T-helper 9 cell (primary cell): ENCODE measurements at places on chromosomes 16 and 17.

GRCh38 chr17:47869114-47869513 is 18.2 kb upstream of the SP6 start:
- no peak for DNase-seq

DNA sequence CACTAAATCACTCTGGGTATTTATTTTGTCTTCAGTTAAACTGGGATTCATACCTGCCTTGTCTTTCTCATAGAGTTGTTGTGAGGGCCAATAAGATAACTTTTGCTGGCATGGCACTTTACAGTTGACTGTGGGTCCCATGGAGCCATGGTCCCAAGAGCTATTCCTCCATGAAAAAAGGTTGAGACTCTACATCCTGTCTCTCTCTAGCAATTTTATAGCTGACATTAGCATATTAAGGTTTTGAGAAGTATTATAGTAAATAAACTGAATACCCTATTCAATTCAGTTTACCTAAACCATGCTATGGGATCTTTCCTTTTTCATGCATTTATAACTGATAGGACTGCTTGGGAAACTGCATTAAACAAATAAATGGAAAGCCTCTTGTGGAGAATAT is 17.4 kb downstream of the OGFOD1 start:
- no peak for DNase-seq

DNA sequence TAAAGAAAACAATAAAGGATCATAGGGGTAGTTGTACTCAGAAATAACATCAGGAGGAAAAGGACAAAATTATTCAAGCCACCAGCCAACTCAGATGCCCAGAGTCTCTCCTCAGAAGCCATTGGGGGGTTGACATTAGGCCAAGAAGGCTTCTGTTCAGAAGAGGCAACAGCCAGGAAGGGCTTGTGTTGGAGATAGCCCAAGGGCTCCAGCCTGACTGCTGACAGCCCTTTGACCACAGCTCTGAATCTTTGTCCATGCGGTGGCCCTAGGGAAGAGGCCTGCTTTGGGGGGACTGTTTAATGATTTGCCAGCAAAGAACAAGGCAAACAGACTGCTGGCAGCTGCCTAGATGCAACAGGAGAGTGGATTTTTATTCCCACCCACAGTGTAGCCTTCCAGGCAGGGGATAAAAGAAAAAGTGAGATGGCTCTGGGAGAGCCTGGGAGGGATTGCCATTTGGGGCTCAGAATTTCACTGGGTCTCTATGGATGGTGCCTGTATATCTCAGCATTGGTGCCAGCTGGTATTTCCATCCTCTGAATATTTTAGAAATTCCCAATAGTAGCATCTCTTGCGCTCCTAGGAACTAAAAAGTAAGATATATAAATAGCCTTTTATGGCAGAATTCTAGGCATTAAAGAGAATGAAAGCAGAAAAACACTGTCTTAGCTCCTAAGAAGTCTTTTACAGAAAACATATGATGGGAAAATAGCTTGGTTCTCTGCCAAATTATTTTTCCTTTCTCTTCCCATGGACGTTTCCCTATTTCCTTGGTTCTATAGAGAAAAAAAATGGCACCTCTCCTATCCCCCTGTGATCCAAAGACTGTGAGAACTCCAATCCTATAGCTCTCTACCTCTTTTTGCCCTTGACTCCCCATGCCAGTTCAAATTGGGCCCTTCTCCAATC is 29.4 kb upstream of the SUPT4H1 start:
- no peak for DNase-seq

GRCh38 chr17:58084317-58084981 is 1.2 kb downstream of the DYNLL2 start:
- DNase-seq = peak; percentile 32

- DNase-seq = no peak
These were observed 20.1 kb upstream of the C16orf95 start for GRCh38 chr16:87337262-87337771.
